NCI-H524 treated with DMSO at 0.1 percent for 48 hours (cell line): ENCODE measurements at places on chromosomes 16 and 17.

- no peak for DNase-seq
These were observed 65.0 kb downstream of the C17orf58 start for GRCh38 chr17:67931227-67931626.

DNA sequence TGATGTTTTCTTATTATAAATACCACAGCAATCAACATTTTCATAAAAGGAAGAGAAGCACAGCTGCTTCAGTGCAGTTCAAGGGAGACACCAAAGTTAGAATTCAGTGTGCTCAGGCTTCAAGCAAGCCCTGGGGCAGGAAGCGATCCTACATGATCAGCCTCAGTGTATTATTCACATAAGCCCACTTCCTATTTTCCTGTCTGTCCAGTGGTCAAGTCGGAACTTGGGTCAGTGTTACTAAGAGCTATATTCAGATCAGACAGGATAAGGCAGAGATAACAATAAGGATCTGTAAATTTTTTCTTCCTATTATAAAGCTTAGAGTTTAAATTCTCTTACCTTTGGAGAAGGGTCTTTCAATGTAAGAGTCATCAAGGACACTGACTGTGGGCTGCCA is 12.9 kb downstream of the HEATR6 start:
- no peak for DNase-seq

DNA sequence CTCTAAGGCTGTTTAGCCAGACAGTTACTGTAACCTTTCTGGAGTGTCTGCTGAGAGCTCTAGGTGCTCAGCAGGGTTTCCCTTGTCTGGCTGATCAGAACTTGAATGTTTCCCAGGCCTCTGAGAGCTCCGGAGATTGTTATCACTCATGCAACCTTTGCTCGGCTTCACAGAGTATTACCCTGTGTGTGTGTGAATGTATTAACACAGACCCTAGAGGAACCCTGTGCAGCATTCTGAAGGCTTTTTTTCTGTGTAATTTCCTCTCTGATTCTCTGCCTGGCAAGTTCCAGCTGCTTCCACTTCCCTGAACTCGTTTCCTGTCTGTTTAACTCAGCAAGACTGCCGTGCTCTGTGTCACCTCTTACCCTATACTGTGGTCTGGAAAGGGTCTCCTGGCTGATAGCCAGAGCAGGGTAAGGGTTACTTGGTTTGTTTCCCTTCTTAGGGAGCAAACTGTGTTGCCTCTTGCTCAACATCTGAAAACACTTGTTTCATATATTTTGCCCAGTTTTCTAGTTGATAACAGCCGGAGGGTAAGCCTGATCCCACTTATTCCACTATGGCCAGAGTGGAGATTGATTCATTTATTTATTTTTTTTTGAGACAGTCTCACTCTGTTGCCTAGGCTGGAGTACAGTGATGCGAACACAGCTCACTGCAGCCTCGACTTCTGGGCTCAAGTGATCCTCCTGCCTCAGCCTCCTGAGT is 21.7 kb downstream of the PRMT7 start:
- no peak for DNase-seq

- no peak for DNase-seq
These were observed 189.4 kb downstream of the WWOX start for GRCh38 chr16:78288888-78289287.

GRCh38 chr17:18377437-18378204 is at the start of gene EVPLL:
Gene EVPLL (plus strand): TSS chr17:18377778. CDS start chr17:18380938, 3,160 bp downstream.
- peak; percentile 61 for DNase-seq

DNA sequence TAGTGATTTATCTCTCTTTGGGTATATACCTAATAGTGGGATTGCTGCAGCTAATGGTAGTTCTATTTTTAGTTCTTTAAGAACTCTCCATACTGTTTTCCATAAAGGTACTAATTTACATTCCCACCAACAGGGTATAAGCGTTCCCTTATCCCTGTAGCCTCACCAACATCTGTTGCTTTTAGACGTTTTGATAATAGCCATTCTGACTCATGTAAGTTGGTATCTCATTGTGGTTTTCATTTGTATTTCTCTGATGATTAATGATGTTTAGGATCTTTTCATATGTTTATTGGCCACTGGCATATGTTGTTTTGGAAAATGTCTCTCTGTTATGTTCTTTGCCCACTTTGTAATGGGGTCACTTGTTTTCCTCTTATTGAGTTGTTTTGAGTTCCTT is 88.5 kb upstream of the ZNF267 start:
- DNase-seq: no peak

- no peak for DNase-seq
These were observed 62.8 kb upstream of the GPR139 start for GRCh38 chr16:20136446-20136968.

DNA sequence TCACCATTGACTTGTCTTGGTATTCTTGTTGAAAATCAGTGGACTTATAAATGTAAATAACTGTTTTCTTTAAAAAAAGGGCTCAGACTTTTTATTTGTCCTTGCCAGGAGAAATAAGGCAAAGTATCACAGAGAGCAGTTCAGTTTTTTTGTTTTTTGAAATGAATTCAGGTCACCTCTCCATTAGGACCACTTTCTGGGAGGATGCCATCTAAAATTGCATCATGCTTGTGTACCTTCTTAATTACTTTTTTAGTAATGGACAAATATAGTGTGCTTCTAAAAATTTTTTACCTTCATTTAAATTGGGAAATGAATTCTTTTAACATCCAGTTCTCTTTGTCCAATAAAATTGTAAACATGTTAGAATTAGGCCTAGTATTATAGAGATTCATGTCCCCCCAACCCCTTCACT is 210.0 kb downstream of the BCAS3 start:
- no peak for DNase-seq

GRCh38 chr17:73625991-73626673 is 18.1 kb downstream of the SDK2 start:
- DNase-seq: no peak

DNA sequence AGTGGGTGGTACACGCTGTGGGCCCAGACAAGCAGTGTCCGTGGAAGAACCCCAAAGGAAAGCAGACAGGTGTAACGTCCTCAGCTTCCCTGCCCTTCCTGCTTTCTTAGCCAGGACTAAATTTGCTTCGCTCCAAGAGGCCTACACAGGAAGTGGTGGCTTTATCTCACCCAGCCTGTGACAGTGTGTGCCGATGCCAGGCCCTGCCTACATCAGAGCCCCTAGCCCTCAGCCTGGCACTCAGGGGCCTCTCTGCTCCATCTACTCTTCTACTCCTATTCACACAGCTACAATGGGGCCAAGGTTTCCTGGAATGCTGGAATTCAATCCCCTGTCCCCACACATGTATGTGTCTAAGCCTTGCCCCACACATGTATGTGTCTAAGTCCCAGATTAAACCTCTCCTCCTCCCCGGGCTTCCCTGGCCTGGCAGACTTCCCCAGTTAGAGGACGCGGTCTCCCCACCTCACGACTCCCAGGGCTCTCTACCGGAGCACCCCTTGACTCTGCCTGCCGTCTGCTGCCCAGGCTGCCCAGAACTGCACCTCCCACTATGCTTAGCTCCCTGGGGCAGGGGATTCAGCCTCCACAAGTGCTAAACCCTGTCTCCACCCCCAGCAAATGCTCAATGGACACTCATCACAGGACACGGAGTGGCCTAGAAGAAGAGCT is 8.2 kb downstream of the PGAP3 start:
- DNase-seq: no peak

- DNase-seq: no peak
These were observed 20.4 kb downstream of the TBX2 start for GRCh38 chr17:61420052-61420451.

DNA sequence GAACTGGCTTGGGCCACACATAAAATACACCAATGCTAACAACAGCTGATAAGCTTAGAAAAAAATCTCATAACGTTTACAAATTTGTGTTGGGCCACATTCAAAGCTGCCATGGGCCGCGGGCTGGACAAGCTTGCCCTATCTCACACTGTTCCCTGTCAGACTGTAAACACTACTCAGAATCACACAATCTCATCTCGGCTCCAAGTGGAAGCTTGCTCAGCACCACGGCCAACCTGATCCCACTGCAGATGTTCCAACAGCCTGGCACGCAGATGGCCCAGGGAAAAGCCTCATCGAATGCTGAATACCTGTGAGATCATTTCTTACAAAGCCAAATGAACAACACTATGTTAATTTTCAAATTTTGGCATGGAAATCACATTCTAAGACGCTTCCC is 125.8 kb downstream of the ANKRD11 start:
- peak; percentile 88 for DNase-seq

DNA sequence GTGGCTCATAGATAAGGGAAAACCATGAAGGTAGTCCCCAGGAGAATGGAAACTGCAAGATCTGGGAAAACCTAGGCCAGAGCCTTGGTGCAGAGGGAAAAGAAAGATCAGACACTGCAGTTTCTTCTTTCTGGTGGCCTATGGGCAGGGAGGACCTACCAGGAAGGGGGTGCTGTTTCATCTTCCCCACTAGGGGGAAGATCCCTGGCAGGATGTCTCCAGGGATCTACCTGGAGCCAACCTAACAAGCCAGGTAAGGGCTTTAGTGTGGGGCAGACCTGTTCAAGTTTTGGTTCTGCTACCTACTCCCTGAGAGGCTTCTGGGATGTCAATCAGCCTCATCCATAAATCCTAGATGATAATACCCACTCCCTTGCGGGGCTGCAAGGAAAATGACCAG is 21.4 kb downstream of the TOM1L2 start:
- no peak for DNase-seq

DNA sequence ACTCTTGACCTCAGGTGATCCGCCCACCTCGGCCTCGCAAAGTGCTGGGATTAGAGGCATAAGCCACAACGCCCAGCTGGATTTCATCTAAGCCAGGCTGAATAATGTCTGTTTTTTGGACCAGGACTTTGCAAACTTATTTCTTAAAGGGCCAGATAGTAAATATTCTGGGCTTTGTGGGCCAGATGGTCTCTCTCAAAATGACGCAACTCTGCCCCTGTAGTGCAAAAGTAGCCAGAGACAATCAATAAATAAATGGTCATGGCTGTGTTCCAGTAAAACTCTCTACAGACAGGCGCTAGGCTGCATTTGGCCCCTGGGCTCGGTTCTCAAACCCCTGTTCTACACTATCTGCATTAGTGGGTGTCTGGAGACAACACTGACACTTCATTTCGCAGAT is 121.9 kb upstream of the CDH13 start:
- DNase-seq: peak; percentile 19

DNA sequence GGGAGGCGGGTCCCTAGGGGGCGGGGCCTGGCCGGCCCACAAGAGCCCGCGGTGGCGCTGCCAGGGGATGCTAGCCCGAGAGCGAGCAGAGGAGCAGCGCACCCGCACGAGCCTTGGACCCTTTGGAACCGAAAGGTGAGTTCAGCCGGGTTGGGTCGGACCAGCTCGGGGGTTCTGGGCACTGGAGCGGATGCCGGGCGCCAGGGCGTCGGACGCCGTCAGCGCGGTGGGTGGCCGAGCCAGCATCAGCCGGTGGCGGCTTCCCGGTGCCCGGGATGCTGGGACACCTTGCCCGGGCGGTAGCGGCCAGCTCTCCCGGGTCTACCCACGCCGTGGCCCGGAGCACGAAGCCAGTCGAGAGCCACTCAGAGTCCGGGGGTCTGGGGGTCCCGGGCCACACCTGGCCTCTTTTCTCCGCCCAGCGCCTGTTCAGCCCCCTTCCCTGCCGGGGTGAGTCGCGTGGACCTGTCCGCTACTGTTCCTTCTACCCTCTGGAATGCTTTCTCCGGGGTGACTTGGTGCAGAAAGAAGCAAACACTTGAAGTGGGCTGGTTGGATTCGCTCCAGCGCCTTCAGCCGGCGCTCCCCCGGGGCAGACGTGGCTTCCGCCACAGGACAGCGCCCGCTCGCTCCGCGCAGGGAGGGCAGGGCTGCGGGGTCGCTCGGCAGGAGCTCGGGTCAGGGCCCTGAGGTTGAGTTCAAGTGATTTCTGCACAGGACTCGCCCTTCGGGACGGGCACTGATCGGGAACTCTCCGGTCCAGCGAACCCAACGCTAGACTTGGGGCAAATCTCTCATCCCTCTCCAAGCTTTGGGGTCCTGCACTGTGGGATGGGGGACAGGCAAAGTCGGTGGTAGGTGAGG is at the start of gene SCNN1G:
SCNN1G (plus strand) TSS at position 67 of the 864 bp plus-strand sequence. CDS start 3,527 bp downstream, outside the sequence.
- DNase-seq: no peak

- no peak for DNase-seq
These were observed 467.2 kb downstream of the CDH8 start for GRCh38 chr16:61569028-61569427.

- DNase-seq: no peak
These were observed 18.5 kb downstream of the ARL4D start for GRCh38 chr17:43416998-43417890.

DNA sequence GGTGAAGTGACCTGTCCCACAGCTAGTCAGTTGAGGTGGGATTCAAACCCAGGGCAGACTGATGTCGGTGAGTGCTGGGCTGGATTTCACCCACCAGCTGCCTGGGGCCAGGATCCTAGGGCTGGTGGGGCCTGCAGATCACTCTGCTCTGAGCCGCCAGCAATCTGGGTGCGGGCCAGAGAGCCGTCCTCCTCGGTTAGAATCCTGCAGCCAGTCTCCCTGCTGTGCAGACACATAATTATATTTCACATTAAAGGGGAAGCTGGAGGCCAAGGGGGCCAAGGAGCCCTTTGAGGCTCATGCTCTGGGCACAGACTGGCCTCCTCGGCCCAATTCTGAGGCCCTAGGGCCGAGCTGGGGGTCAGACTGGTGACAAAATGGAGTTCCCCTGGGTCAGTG is 996 bp upstream of the KCNJ12 start:
- DNase-seq: no peak

GRCh38 chr17:5820721-5821456 is 236.6 kb upstream of the NLRP1 start:
- DNase-seq: no peak

GRCh38 chr16:84614968-84615813 is 2.7 kb downstream of the COTL1 start:
- DNase-seq: peak; percentile 33

DNA sequence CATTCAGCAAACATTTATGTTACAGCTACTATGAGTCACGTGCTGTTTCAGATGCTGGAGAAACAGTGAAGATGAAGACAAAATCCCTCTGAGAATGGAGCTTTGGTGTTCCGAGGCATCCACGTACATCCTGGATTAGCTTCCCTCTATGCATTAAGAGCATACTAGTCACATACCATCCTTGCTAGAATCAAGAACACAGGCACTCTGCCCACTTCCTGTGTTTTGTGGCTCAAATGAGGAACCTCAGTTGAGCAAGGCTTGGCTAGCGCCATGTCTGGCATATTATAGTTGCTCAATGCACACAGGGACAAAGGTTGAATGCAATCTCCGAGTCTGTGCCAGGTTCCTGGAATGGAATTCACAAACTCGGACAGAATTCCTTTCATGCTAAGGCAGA is 297.5 kb downstream of the XYLT1 start:
- no peak for DNase-seq

DNA sequence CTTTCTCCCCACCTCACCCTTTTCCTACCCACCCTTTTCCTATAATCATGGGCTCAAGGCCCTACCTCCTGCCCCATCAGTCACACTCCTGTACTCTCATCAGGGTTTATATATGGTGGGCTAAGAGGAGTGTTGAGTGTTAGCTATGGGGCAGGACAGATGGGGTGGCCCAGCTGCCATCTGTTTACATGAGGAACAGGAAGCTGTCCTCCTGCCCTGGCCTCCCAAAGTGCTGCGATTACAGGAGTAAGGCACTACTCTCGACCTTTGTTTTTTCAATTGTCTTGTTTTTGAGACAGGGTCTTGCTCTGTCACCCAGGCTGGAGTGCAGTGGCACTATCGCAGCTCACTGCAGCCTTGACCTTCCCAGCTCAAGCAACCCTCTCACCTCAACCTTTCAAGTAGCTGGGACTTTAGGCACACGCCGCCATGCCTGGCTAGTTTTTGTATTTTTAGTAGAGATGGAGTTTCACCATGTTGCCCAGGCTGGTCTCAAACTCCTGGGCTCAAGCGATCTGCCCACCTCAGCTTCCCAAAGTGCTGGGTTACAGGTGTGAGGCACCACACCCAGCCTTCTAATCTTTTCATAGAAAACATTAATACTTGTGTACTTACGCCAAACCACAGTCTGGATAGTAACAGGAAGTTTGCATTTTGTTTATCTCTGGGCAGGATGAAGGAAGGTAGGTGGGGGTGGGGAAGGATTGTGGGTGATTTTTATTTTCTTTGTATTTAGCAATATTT is 1.6 kb downstream of the TRADD start:
- peak; percentile 89 for DNase-seq
